ENCODE measurements at places on chromosomes 11 and 22. TPM values are rescaled to one million over a fixed set of nuclear protein-coding genes. Genes with fewer than 3 reads are reported as not detected.

Gene WBP2NL
- total RNA-seq = 12.2 TPM

Gene CDCA5
- total RNA-seq = 97.8 TPM

Gene ABCC8
- total RNA-seq = not detected

Gene OR51B5
- total RNA-seq = 1.2 TPM

Gene CENPM
- 53.8 TPM for total RNA-seq

Gene BUD13
- 13.5 TPM for total RNA-seq

Gene BTG4
- not detected for total RNA-seq

Gene ZNF143
- 14.7 TPM for total RNA-seq

Gene CHRDL2
- not detected for total RNA-seq

Gene NPAS4
- total RNA-seq = not detected

Gene MED19
- total RNA-seq = 25.3 TPM

Gene OR56A1
- total RNA-seq = not detected

Gene CRYBB3
- total RNA-seq = 2.1 TPM

Gene NRIP3
- 1.1 TPM for total RNA-seq

Gene MS4A2
- total RNA-seq = not detected

Gene DDIAS
- total RNA-seq = 6.1 TPM

Gene C11orf91
- total RNA-seq = not detected

Gene ZNRD2
- total RNA-seq = 51.4 TPM

Gene CCDC73
- not detected for total RNA-seq

Gene IGLL1
- total RNA-seq = not detected

Gene ADORA2A
- total RNA-seq = 1.8 TPM

Gene TEX54
- not detected for total RNA-seq

Gene GGT5
- total RNA-seq = not detected

Gene CALCA
- total RNA-seq = not detected

Gene JOSD1
- 110 TPM for total RNA-seq

Gene UQCR10
- 103 TPM for total RNA-seq

Gene LRRC74B
- 0.25 TPM for total RNA-seq

Gene CRYBB2
- 1.0 TPM for total RNA-seq

Gene HTR3A
- total RNA-seq = not detected

Gene PHF21B
- not detected for total RNA-seq

Gene GNB1L
- total RNA-seq = 13.9 TPM

Gene OR52I2
- total RNA-seq = not detected

Gene TMPRSS6
- 0.88 TPM for total RNA-seq

Gene GSTT2
- total RNA-seq = not detected

Gene GAL
- total RNA-seq = 3.9 TPM

Gene SLC17A6
- total RNA-seq = not detected

Gene NXPE1
- total RNA-seq = not detected

Gene SLC3A2
- 513 TPM for total RNA-seq

Gene RFPL2
- total RNA-seq = not detected

Gene SCGB1D1
- not detected for total RNA-seq

Gene CCDC81
- 1.1 TPM for total RNA-seq

Gene NOX4
- total RNA-seq = not detected

All from PC-9 (cell line).